ENCODE measurements at places on chromosomes 16 and 17.
A peak's percentile ranks its signal among the peaks of the same experiment; 100 is the strongest.

- DNase-seq = no peak
Observed at GRCh38 chr16:66832190-66832589, 1.4 kb upstream of the NAE1 start.

DNA sequence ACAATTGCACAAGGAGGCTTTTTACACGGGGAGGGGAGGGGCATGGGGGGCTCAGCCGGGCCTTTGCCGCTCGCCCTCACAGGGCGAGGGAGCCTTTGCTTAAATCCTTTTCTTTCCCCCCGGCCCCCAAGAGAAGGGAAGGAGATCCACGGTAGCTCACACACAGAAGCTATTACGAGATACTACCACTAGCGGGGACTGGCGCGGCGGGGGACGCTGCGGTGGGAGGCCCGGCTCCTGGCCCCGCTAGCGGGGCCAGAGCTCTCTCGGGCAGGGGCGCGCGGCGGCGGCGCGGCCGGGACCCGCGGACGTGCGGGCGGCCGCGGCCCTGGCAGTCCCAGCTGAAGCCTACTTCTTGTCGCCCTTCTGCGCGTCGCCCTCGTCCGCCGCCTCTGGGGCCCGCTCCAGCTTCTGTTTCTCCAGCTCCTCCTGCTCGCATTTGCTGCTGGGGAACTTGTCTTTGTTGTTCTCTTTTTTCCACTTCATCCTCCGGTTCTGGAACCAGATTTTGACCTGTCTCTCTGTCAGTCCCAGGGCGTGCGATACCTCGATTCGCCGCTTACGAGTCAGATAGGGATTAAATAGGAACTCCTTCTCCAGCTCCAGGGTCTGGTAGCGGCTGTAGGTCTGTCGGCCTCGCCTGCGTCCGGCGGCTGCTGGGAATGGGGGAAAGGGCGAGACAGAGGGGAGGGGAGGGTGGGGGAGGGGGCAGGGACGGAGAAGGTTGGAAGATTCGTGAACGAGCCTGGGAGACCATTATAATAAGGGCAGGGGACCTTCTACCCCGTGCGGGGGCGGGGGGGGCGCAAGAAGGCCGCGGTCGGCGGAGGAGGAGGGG, 2.0 kb downstream of the HOXB8 start:
- peak; percentile 55 for DNase-seq

DNA sequence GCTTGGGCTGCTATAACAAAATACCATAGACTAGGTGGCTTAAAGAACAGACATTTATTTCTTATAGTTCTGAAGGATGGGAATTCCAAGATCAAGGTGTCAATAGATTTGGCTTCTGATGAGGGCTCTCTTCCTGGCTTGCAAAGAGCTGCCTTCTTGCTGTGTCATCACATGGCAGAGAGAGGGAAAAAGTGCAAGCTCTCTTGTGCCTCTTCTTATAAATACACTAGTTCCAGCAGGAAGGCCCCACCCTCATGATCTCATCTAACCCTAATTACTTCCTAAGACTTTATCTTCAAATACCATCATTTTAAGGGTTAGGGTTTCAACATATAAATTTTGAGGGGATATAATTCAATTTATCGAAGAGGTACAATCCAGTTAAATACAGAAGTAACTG, 30.6 kb downstream of the ABCA9 start:
- DNase-seq = no peak

GRCh38 chr16:81855552-81856153, 76.6 kb downstream of the PLCG2 start:
- DNase-seq = no peak

GRCh38 chr16:64253525-64253924, 868.3 kb downstream of the CDH11 start:
- DNase-seq = no peak

- DNase-seq = no peak
Observed at GRCh38 chr16:86982912-86983311, 334.3 kb downstream of the C16orf95 start.

- DNase-seq = no peak
Observed at GRCh38 chr17:41959336-41960095, 7.1 kb upstream of the CNP start.

DNA sequence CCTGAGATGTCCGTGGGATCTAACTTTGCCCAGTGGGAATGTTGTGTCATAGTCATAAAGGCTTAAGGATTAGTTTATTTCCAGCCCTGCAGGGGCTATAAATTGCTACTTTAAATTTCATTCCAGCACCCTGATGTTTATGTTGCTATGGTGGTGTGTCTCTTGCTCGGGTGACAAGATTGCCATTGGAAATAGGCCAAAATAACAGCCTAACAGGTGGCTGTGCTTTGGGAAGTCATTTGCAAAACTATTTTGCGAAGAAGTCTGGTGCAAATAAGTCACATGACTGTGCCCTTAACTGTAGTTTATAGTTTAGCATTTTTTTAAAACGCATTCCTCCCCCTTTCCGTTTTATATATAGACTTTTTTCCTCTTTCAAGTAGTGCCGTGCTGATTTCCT, 23.1 kb downstream of the PITPNC1 start:
- no peak for DNase-seq

- no peak for DNase-seq
Observed at GRCh38 chr17:70855401-70856054, 686.2 kb downstream of the KCNJ2 start.

DNA sequence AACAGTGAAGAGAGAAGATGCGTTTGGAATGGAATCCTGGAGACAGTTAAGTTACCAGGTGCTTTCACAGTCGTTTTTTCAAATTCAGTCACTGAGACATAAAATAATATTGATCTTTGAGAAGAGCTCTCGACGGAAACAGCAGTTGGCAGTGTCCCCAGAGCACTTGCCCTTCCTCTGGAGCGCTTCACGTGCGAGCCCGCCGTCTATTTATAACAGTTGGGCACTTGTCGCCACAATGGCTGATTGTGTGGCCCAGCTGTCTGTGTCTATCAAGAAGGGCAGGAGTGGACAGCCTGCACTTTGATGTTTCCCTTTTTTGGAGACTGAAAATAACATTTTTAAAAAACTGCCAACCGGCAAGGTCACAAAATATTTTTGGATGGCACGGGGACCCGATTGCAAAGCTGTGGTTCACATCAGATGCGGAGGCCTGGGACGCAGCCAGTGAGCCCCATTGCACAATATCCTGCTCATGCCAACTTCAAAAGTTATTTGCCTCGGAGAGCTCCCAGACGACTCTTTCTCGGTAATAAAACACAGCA, 62.9 kb downstream of the ADCY9 start:
- no peak for DNase-seq

- DNase-seq = peak; percentile 43
Observed at GRCh38 chr17:46191322-46192188, 1.7 kb downstream of the KANSL1 start.
